ENCODE measurements at places on chromosomes 4 and X.

DNA sequence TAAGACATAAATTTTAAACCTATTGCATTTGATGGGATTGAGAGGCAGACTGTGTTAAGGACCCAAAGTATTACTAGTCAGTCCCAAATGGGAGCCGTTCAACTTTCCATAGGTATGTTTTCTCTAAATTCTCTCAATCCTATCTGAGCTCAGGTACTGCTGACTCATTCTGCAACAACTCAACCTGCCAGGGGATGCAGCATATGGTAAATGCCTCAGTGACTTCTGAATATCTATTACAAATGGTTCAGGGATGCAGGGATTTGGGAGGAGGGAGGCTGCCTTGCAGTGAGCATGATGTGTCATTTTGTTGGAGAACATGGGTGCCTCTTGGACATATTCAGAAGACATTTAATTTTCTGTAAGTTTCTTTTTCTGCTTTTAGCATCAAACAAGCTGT, 97.3 kb downstream of the HDAC8 start:
- no peak for DNase-seq

DNA sequence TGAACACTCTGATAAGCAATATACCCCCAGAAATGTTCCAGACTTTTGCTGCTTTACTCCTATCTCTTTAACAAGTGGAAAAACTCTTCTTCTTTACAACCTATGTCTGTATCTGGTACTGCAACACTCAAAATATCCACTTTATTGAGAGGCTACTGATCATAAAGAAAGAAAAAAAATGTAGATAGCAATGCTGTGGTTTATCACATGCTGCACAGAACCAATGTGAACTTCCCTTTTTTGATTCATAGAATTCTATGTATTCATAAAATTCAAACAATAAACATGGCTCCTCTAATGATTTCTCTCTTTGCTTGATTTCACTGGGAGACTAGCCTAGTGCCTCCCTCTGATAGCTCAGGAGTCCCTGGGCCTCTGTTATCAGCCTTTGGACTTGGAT, 223.5 kb downstream of the ZNF674 start:
- no peak for DNase-seq

- DNase-seq: no peak
These were observed 183.5 kb downstream of the ZC4H2 start for GRCh38 chrX:64792598-64793337.

GRCh38 chrX:137483554-137483953, 82.4 kb upstream of the ZIC3 start:
- no peak for DNase-seq

GRCh38 chrX:115968436-115969252, 201.9 kb upstream of the AGTR2 start:
- DNase-seq: peak; percentile 65

GRCh38 chr4:108367751-108368150, 199.0 kb upstream of the LEF1 start:
- no peak for DNase-seq

- DNase-seq: no peak
These were observed 105.1 kb downstream of the NFKB1 start for GRCh38 chr4:102606261-102606660.

DNA sequence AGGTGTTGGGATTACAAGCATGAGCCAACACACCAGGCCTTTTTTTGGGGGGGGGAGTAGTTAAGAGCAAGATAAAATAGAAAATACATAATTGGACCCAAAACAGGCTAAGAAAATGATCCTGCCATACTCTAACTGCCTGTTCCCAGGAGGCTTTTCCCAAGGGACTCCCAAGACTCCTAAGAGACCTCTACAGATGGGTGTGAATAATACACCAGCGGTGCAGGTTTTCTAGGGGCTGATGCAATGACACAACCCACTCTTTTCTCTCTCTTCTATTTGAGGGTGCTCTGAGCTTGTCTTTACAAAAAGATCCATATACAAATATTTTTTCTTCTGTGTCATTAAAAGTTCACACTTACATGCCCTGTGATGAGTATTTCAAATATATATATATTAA, 116.9 kb downstream of the RASL11B start:
- no peak for DNase-seq

- DNase-seq: no peak
These were observed 2.8 kb downstream of the PSMD10 start for GRCh38 chrX:108088511-108088910.

All from right hindlimb (tissue), 1 donor.